ENCODE measurements at places on chromosomes 3 and 15.

DNA sequence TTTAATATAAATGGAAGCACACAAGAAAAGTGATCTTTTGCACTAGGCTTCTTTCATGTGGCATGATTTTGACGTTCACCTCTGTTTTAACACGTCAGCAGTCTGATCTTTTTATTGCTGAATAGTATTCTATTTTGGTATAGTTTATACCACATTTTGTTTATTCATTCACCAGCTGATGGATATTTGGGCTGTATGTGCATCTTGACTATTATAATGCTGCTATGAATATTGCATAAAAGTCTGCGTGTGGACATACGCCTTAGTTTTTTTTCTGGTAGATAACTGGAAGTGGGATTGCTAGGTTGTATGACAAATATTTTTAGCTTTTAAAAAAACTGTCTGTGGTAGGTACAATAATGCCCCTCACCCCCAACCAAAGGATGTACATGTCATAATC lies 14.4 kb downstream of the NAA50 start:
- no peak for DNase-seq

GRCh38 chr15:72486144-72486543 lies 12.0 kb downstream of the ARIH1 start:
- no peak for DNase-seq

DNA sequence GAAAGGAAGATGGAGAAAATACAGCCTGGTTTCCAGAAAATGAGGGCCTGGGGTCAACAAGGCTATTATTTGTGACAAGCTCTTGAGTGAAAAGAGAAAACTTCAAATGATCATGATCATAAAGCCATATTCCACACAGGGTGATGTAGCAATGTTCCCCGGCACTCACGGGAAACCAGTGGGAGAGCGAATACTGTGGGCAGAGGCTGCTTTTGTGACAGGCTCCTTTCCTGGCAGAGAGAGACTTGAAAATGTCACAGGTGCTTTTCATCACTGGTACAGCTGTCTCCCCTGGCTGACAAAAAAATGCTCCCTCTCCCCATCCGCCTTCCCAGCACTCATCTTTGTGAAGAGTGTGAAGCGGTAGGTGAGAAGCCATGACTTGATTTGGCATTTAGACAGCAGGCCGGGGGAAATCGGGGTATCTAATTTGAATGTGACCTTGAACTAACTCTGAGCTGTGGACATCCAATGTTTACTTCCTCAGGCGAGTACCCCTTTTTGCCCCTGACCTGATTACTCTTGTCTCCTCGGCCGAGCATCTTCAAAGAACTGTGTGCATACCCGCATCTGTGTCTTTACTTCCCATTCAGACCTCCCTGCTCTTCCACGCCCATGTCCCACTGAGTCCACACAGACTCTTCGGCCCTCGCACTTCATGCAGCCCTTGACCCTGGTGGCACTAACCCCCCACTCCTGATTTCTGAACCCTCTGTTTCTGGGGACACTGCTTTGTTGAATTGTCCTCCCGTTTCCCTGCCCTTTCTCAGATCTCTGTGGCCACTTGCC lies 23.2 kb downstream of the CA12 start:
- DNase-seq: no peak

- DNase-seq: no peak
These were observed 24.1 kb downstream of the ATP13A5 start for GRCh38 chr3:193354423-193354822.

- DNase-seq: no peak
These were observed 161.3 kb downstream of the EPHB1 start for GRCh38 chr3:134956395-134956794.

DNA sequence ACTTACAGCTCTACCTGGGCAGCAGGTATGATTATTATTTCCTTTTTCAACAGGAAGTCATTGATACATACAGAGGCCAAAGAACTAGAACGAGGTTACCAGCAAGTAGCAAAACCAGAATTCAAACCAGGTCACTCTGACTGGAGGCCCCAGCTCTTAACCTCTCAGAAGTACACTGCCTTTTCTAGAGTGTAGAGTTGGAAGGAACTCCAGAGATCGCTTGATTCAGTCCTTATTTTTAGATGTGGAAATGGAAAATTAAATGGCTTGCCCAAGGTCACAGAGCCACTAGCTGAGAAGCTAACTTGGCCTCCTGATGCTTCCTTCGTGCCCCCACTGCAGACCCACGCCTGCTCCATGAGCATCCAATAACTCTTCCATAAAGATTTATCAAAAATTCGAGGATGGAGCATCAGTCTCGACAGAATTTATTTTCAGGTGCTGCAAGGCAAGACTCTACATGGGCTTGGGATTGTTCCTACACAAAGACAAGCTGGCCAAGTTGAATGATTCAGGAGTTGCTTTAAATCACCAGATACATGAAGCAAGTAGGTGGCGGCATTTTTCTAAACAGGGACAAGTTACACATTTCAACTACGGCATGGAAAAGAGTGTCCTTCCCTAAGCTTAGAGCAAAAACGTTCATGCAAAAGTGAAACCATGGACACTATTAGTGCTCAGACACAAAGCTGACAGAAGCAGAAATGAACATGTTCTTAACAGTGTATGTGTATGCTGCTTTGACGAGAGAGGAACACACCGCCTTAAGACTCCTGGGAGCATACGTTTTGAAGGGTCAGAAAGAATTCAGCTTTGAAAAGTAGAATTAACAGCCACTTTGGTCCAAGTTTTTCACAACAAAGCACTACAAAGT lies 235.7 kb downstream of the THRB start:
- no peak for DNase-seq

GRCh38 chr3:131821191-131821762 lies 213.5 kb downstream of the CPNE4 start:
- DNase-seq: no peak

DNA sequence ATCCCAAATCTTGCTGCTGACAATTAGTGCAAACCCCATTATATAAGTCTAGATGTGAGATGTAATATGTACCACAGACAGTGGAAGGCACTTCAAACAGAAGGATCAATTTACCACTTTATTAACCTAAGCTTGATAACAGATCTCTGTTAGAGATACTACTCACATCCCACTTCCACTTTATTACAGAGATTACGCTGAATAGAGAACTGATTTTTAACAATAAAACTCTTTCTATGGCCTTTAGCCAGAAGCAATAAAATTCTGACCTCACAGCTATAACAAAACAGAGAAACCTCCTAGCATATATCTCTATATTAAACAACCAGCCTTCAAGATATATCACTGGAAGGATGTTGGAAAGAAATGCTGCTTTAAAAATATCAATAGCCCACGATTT lies 517.7 kb downstream of the MAGI1 start:
- DNase-seq: no peak

DNA sequence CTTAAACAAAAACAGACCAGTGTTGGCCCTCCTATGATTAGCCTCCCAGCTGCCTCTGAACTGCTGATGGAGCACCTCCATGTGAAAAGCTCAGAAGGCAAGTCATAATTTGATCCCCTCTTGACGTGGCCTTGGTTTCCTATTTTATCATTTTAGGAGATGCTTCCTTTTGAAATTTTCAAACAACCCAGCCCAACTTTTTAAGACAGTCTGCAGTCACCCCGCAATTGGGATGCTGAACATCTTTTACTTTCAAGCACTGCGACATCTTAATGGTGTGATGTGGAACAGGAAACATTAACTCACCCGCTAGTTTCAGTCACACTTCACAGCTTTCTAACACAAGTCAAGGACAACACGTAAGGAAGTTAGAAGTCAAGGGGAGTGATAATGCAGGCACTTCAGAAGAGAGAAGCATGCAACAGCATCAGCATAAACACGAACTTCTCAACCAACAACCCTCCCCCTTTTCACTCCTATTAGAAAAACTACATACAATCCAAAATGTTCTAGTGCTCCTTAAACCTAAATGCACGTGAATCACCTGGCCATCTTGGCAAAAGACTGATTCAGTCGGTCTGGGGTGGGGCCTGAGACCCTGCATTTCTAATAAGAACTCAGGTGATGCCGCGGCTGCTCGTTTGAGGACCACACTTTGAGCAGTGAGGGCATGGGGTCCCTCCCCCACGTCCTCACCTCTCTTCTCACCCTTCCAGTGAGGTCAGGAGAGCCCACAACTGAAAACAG lies 161.5 kb downstream of the FOXP1 start:
- no peak for DNase-seq

- no peak for DNase-seq
These were observed 726.5 kb upstream of the NECTIN3 start for GRCh38 chr3:110344897-110345767.

DNA sequence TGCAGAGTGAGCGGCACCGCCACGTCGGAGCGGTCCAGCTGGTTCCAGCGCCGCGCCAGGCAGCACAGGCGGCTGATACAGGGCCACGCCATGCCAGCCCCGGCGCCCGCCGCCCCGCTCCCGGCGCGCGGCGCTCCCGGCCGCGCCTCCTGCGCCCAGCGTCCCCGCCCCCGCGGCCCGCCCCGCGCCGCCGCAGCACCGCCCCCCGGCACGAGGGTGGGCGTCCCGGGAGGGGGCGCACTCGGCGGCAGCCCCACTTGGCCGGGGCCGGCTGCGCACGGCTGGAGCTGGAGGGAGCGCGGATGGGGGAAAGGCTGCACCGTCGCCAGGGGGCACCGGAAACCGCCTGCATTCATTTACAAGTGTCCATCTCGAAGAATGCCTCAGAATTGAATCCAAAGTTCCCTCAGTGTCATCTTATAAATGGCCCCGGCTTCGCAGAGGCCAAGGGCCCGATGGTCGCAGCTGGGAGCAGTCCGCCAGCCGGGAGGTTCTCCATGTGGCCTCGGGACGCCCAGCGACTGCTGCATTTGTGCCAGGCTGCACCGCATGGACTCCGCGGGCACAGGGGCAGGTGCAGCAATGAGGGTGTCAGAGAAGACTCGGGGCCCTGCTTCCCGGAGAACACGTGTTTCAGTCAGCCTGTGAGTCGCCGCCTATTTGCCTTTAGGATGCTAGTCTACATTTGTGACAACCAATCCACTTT lies at the start of gene MAP6D1:
Gene MAP6D1, minus strand, starts transcription at position 122 of the 706 bp plus-strand sequence. Its CDS starts 30 bp downstream, at position 92.
- peak; percentile 34 for DNase-seq

DNA sequence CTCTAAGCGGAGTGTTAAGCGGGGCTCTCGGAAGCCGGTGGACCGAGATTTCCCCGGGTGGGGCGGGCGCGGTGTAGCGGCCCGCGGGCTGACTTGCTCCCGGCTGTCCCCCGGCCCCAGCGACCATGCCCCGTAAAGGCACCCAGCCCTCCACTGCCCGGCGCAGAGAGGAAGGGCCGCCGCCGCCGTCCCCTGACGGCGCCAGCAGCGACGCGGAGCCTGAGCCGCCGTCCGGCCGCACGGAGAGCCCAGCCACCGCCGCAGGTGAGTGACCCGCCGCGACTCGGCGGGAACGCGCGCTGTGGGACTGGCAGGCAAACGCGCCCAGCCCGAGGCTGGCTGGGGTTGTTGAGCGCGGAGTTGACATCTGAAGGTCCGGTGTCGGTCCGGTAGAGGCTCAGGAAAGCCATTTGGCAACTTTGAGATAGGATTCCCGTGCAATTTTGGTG lies 1.3 kb downstream of the SMC4 start:
- DNase-seq: peak; percentile 23

DNA sequence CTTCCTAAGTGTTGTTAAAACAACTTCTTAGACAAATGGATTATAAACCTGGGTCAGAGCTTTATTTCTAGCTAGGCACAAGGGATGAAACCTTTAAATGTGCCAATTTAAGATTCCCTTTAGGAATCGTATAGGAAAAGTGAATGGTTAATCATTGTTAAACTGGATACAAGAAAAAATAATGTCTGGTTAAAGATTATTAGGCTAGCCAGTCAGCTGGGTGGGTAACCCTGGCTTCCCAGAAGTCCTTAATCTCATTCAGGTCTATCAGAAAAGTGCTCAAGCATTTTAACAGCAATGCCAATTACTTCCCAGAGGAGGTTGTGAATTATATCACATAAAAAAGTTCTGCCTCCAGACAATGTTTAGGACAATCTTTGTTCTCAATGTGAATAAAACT lies 37.6 kb downstream of the NANOGP8 start:
- DNase-seq: no peak

DNA sequence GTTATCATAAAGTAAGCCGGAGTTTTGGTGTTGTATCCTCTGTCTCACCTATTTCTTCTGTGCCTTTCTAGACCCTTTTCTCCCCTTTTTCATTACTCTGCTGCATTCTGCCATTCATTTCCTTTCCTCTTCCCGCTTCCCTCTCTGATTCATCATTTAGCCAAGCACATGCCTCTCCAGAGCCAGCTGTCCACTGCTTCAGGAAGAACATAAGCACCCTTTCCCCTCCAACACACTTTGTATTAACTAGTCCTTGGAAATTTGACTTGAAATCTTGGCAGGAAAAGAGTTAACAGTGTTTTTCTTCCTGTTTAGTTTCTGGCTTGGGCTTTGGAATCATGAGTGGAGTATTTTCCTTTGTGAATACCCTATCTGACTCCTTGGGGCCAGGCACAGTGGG lies 9.7 kb downstream of the APH1B start:
- no peak for DNase-seq

DNA sequence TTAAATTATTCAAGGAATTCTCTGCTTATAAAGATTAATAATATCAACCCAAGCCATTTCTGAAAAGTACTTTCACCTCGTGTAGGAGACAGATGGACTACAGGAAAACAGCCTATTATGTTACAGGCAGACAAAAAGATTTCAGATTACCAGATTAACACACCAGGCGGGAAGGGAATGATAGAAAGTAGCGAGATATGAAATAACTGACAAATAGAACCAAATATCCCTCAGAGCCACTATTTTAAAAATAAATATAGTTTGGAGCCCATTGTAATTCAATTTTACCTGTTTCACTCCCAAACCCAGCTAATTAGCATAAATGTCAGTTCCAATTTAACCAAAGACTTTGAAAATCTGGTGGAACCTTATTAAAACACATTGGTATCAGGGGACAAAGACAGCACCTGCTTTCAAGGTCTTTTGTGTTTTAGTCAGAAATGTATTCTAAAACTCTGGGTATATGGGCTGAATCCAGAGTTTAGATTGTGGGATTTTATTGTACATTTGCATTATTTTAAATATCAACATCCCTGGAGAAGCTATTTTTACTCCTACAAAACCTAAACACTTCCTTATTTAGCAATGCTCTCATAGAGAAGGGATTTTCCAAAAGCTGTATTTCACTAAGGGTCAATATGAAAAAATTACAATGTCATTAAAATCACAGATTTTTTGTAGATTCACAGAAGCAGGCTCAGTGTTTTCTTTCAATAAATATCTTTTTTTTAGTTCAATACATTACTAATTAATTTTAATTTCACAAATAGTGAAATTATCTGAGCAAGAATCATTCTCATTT lies 138.4 kb downstream of the TNIK start:
- no peak for DNase-seq

- DNase-seq: no peak
These were observed 185.7 kb downstream of the LPP start for GRCh38 chr3:188339410-188340295.

DNA sequence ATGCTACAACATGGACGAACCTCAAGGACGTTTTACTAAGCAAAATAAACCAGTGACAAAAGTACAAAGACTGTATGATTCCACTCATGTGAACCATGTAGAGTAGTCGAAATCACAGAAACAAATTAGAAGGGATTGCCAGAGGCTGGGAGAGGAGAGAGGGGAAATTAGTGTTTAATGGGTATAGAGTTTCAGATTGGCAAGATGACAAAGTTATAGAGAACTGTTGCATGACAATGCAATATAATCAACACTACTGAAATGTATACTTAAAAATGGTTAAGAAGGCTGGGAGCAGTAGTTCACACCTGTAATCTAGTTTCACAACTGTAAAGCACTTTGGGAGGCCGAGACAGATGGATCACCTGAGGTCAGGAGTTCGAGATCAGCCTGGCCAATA lies 36.9 kb downstream of the PLS1 start:
- DNase-seq: no peak

- DNase-seq: no peak
These were observed 21.5 kb downstream of the CNOT10 start for GRCh38 chr3:32706348-32707025.
